ENCODE measurements at places on chromosomes 7 and 10. TPM values are rescaled to one million over a fixed set of nuclear protein-coding genes. Genes with fewer than 3 reads are reported as not detected.

ANKRD61 gene
- not detected for total RNA-seq

FGFR2 gene
- 5.8 TPM for total RNA-seq

DGKI gene
- 7.7 TPM for total RNA-seq

SLIT1 gene
- 0.17 TPM for total RNA-seq

NUTM2D gene
- total RNA-seq = 5.6 TPM

CALML5 gene
- not detected for total RNA-seq

AKR1C8 gene
- 0.31 TPM for total RNA-seq

MMRN2 gene
- 39.3 TPM for total RNA-seq

NYAP1 gene
- total RNA-seq = 0.54 TPM

NANOS1 gene
- 2.8 TPM for total RNA-seq

ZNF518A gene
- total RNA-seq = 13.2 TPM

SDK1 gene
- total RNA-seq = 2.4 TPM

PALD1 gene
- 7.7 TPM for total RNA-seq

HTRA1 gene
- 40.8 TPM for total RNA-seq

OR2A12 gene
- total RNA-seq = not detected

TMEM139 gene
- total RNA-seq = 5.9 TPM

FBXL13 gene
- total RNA-seq = 0.68 TPM

CDHR1 gene
- 2.4 TPM for total RNA-seq

LIPA gene
- 22.7 TPM for total RNA-seq

SAMD9 gene
- total RNA-seq = 4.5 TPM

All from right cardiac atrium (tissue), 5 donors.